ENCODE measurements at places on chromosomes 2 and 18.

DNA sequence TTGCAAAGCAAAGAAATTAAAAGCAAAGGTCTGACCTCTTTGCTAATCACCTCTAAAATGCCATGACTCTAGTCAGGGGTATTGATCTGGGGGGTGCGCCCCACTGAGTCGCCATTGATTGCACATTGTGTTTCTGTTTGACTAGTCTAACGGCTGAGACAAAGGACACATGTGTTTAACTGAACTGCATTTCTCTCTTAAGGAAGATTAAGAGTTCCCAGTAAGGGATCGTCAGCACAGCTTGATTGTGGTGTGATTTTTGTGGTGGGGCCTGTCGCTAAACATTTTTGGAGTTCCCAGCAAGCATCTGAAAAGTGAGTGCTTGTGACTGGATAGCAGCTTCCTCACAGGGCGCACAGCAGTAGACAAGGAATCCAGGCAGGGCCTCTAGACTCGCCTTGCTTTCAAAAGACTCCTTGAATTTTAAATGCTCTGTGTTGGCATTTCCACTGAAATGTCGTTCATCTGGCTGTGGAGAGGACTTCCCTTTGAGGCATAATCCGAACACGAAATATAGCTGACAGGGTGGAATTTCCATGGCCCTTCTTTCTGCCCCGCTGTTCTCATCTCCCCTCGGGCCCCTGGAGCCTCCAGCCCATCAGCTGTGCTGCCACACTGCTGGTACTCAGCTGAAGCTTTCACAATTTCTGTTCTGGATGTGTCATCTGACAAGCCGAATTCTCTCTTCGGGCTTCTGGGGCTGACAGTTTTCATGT, 126.3 kb downstream of the FAM168B start:
- no peaks in the 10 kb centered on the region for H3K4me1 ChIP-seq
- H3K27me3 ChIP-seq, result no peaks in the 10 kb centered on the region
- H3K36me3 ChIP-seq, result no peaks in the 10 kb centered on the region
- DNase-seq, result no peak

DNA sequence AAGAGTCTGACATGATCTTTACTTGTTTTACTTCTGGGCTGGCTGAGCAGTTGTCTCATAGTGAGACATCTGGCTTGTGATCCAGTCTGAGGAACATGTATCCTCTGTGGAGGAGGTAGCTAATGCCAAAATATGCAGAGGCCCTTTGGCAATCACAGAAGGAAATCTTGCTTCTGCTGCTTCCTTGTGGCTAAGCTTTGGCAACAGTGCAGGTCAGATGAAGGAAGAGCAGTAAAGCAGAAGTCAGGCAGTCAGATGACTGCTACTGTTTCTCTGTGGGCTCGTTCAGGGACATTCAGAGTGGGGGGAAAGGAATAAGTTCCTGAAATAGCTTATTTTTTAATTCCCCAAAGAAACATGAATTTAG, 22.3 kb downstream of the DOK1 start:
- H3K4me3 ChIP-seq, result no peak overlapping the region
- H3K36me3 ChIP-seq, result no peaks in the 10 kb centered on the region
- no peaks in the 10 kb centered on the region for H3K27me3 ChIP-seq
- H3K4me1 ChIP-seq, result peaks cover 28% of the 10 kb centered on the region

DNA sequence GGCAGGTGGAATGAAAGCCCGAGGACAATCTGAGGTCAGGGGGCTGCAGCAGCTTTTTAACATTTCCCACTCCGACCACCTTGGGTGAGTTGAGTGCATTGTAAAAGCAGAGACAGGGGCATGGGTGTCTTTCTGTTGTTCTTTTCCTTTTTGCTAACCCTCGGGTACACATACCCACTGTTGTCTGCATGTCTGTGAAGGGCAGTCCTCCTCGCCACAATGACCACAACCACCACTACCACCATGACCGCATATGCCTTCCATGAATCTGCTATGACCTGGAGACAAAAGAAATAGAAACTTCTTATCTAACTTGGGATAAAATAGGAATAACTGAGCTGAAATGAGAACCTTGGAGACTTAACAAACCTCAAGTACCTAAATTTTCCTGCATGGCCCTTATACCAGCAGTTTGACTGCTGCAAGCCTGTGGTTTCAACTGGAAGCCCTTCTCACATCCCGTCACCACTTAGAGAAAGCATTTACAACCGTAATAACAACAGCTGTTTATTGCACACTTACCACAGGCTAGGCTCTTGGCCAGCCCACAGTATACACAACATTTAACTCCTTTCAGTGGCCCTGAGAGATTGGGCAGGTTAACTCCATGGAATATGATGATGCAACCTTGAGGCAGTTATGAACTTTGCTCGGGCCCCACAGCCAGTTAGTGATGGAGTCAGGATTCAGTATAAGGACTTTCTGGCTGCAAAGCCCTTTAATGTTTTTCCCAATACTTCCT, 80.3 kb downstream of the GYPC start:
- no peak overlapping the region for H3K27ac ChIP-seq
- H3K4me3 ChIP-seq, result no peak overlapping the region
- H3K36me3 ChIP-seq, result no peaks in the 10 kb centered on the region
- no peaks in the 10 kb centered on the region for H3K27me3 ChIP-seq

GRCh38 chr2:185608799-185609198, 129.8 kb upstream of the FSIP2 start:
- H3K36me3 ChIP-seq, result no peaks in the 10 kb centered on the region
- H3K27me3 ChIP-seq, result no peaks in the 10 kb centered on the region
- no peaks in the 10 kb centered on the region for H3K4me1 ChIP-seq
- H3K27ac ChIP-seq, result no peak overlapping the region

- DNase-seq, result no peak
- H3K27me3 ChIP-seq, result no peaks in the 10 kb centered on the region
- H3K27ac ChIP-seq, result no peak overlapping the region
- H3K36me3 ChIP-seq, result no peaks in the 10 kb centered on the region
These were observed 156.3 kb upstream of the NT5C1B start for GRCh38 chr2:18745431-18746272.

GRCh38 chr2:102672107-102672776, 52.9 kb downstream of the SLC9A2 start:
- H3K36me3 ChIP-seq, result no peaks in the 10 kb centered on the region
- H3K27me3 ChIP-seq, result no peaks in the 10 kb centered on the region
- DNase-seq, result no peak
- H3K27ac ChIP-seq, result no peak overlapping the region
- peaks cover 2% of the 10 kb centered on the region for H3K4me1 ChIP-seq
- H3K4me3 ChIP-seq, result no peak overlapping the region

- no peaks in the 10 kb centered on the region for H3K27me3 ChIP-seq
- H3K27ac ChIP-seq, result no peak overlapping the region
- H3K4me3 ChIP-seq, result no peak overlapping the region
- H3K4me1 ChIP-seq, result no peaks in the 10 kb centered on the region
- DNase-seq, result no peak
These were observed 2159.1 kb upstream of the CELF4 start for GRCh38 chr18:39724652-39725051.

DNA sequence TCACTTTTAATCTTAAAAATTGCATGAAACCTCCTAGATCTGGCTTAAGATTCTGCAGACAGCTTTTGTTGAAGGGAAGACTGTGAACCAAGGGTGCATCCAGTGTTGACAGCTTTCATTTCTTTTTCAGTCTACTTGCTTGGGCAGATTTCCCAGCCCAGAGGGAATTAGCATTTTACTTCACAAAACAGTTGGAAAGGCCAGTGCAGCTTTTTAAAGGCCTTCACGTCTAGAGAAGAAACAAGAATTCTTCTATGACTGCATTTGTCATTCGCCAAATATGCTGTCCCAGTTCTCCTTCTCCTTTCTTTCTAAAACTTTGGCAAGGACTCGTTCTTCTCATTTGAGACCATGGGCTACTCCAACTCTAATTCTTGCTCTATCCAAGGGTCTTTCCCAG, 17.4 kb downstream of the NTSR2 start:
- H3K27me3 ChIP-seq, result no peaks in the 10 kb centered on the region
- no peak for DNase-seq
- H3K4me1 ChIP-seq, result no peaks in the 10 kb centered on the region
- H3K4me3 ChIP-seq, result no peak overlapping the region

DNA sequence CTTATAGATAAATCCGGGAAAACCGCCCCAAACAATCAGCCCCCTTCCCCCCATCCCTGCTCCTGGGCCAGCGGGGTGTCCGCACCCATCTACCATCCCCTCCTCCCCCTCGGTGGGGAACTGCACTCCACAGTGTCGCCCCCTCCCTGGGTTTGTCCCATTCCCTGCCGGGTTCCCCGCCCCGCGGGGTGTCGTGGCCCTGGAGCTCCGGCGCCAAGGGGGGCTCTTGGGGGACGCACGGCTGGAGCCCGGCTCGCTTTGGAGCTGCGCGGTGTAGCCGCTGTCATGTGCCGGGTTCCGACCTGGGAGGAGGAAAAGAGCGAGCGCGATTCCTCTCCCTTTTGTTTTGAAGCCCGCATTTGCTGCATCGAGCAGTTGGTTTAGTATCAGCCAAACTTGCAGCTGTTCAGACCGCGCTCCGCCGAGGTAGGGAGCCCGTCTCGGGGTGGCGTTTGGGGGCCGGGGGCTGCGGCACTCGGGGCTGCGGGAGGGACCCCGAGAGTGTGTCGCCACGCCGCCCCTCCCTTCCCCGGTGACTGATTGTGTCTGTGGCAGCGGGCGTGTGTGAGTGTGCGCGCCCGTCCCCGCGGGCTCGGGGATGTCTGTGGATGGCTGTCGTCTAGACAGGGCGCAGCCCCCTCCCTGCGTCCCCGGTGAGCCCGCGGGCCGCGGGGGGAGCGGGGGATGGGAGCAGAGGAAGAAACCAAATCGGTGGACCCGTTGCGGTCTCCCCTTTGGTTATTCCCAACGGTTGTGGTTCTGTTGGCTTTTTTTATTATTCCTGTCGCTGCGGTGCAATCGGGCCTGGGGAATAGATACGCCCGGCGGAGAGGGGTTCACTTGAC, 797 bp downstream of the CTIF start:
- H3K4me3 ChIP-seq, result peak overlapping the region; percentile 66
- H3K4me1 ChIP-seq, result peaks cover 9% of the 10 kb centered on the region
- peak; percentile 44 for DNase-seq
- no peaks in the 10 kb centered on the region for H3K27me3 ChIP-seq

GRCh38 chr18:44803019-44803650, 122.4 kb downstream of the SETBP1 start:
- H3K4me1 ChIP-seq, result 0 out of 2 replicates have a peak, but pooled peaks cover 4% of the 10 kb centered on the region
- no peak overlapping the region for H3K4me3 ChIP-seq
- H3K27ac ChIP-seq, result no peak overlapping the region
- no peak for DNase-seq
- no peaks in the 10 kb centered on the region for H3K36me3 ChIP-seq
- H3K27me3 ChIP-seq, result no peaks in the 10 kb centered on the region

DNA sequence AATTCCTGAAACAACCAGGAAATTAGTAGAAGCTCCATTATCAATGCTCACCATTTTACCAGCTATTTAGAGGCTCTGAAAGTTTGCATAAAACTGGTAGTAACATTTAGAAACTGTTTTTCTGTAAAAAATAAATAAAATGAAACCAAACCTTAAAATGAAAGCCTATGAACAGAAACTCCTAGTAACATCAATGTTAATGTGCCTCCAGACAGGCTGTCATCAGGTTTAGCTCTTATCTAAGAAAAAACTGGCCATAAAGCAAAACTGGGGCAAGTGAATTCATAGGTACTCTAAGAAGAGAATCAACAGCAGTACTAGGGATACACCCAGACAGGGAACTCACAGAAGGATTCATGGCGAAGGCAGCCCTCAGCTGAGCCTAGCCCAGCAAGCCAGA, 8.0 kb downstream of the E2F6 start:
- no peak overlapping the region for H3K27ac ChIP-seq
- H3K36me3 ChIP-seq, result peaks cover 16% of the 10 kb centered on the region
- no peaks in the 10 kb centered on the region for H3K27me3 ChIP-seq

GRCh38 chr18:28823506-28824182, 646.7 kb upstream of the CDH2 start:
- DNase-seq, result no peak
- no peak overlapping the region for H3K4me3 ChIP-seq
- no peaks in the 10 kb centered on the region for H3K36me3 ChIP-seq
- no peaks in the 10 kb centered on the region for H3K4me1 ChIP-seq
- no peak overlapping the region for H3K27ac ChIP-seq

DNA sequence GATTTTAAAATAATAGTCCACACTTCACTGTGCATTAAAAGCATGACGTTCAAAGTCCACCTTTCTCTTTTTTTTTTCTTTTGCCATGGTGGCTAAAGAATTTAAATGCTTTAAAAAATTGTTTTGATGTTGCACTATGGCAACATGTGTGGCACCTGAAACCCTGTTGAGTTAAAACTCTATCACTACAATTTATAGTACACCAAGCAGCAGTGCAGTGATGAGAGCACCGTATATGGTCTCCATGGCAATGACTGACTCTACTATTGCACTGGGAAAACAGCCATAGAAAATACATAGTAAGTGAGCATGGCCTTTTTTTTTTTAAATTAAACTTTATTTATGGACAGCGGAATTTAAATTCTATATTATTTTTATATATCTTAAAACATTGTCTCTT, 298.8 kb downstream of the FIGN start:
- DNase-seq, result no peak
- no peak overlapping the region for H3K4me3 ChIP-seq
- H3K27me3 ChIP-seq, result no peaks in the 10 kb centered on the region
- no peak overlapping the region for H3K27ac ChIP-seq
- no peaks in the 10 kb centered on the region for H3K4me1 ChIP-seq
- no peaks in the 10 kb centered on the region for H3K36me3 ChIP-seq

- no peaks in the 10 kb centered on the region for H3K4me1 ChIP-seq
- no peaks in the 10 kb centered on the region for H3K36me3 ChIP-seq
- H3K27ac ChIP-seq, result no peak overlapping the region
- no peak overlapping the region for H3K4me3 ChIP-seq
- H3K27me3 ChIP-seq, result no peaks in the 10 kb centered on the region
These were observed 22.9 kb downstream of the ITGAV start for GRCh38 chr2:186612555-186613440.

DNA sequence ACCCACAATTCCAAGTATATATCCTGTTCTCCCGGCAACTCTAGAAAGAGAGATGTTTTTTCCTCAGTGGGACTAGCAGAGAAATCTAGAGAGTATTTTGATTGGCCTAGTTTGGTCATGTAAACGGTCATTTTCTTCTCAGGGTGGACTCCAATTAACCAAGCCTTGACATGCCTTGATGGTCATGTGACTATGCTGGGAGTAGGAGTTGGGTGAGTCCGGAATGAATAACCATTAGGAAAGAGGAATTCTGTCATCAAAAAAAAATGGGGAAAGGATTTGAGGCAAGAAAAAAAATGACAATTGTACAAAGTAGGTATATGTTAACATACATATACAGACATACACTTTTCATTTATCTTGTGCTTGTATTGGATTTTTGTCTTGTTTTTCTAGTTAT, 248.2 kb upstream of the CDH20 start:
- H3K36me3 ChIP-seq, result no peaks in the 10 kb centered on the region
- no peaks in the 10 kb centered on the region for H3K27me3 ChIP-seq
- no peaks in the 10 kb centered on the region for H3K4me1 ChIP-seq
- no peak overlapping the region for H3K4me3 ChIP-seq
- no peak overlapping the region for H3K27ac ChIP-seq

GRCh38 chr2:122009561-122009960, 254.1 kb downstream of the TSN start:
- H3K27me3 ChIP-seq, result no peaks in the 10 kb centered on the region
- DNase-seq, result no peak
- no peak overlapping the region for H3K27ac ChIP-seq
- no peaks in the 10 kb centered on the region for H3K36me3 ChIP-seq
- H3K4me1 ChIP-seq, result no peaks in the 10 kb centered on the region

Measured in Karpas-422 (cell line).